ENCODE measurements at places on chromosomes 7 and 10.
A peak's percentile ranks its signal among the peaks of the same experiment; 100 is the strongest.

- peaks cover 3% of the 10 kb centered on the region for H3K4me1 ChIP-seq
- no peak overlapping the region for H3K27ac ChIP-seq
- no peaks in the 10 kb centered on the region for H3K27me3 ChIP-seq
These were observed 112.8 kb downstream of the PTEN start for GRCh38 chr10:87976101-87976743.

GRCh38 chr10:49605216-49605938, 4.7 kb upstream of the SLC18A3 start:
- no peak overlapping the region for H3K27ac ChIP-seq
- peaks cover 38% of the 10 kb centered on the region for H3K27me3 ChIP-seq
- no peak for DNase-seq
- H3K4me3 ChIP-seq = no peak overlapping the region

DNA sequence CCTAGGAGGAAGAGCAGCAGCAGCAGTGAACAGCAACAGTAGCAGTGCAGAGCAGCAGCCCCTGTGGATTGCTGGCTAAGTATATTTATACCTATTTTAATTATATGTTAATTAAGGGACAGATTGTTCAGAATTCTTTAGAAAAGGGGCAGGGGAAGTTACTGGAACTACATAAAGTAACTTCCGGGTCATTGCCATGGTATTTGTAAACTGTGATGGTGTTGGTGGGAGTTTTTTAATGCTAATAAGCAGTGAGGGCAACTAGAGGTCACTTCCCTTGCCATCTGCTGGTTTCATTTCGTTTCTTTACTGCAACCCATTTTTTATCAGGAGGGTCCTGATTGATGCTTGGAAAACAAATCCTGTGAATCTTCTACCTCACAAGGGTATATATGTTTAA, 229.8 kb upstream of the PODXL start:
- no peaks in the 10 kb centered on the region for H3K4me1 ChIP-seq
- H3K27me3 ChIP-seq = no peaks in the 10 kb centered on the region
- no peak overlapping the region for H3K27ac ChIP-seq
- DNase-seq = no peak

GRCh38 chr7:44973610-44974401, 5.0 kb downstream of the MYO1G start:
- H3K27me3 ChIP-seq = peaks cover 7% of the 10 kb centered on the region
- H3K4me3 ChIP-seq = no peak overlapping the region
- 0 out of 2 replicates have a peak, but pooled peaks cover 2% of the 10 kb centered on the region for H3K36me3 ChIP-seq
- H3K27ac ChIP-seq = no peak overlapping the region
- H3K4me1 ChIP-seq = no peaks in the 10 kb centered on the region

- no peak overlapping the region for H3K4me3 ChIP-seq
- DNase-seq = peak; percentile 1
- no peaks in the 10 kb centered on the region for H3K4me1 ChIP-seq
- no peaks in the 10 kb centered on the region for H3K27me3 ChIP-seq
- no peak overlapping the region for H3K27ac ChIP-seq
These were observed 1189.6 kb downstream of the SORCS1 start for GRCh38 chr10:105974803-105975456.

- no peaks in the 10 kb centered on the region for H3K27me3 ChIP-seq
- H3K4me1 ChIP-seq = no peaks in the 10 kb centered on the region
- no peak overlapping the region for H3K27ac ChIP-seq
- DNase-seq = no peak
These were observed 49.1 kb downstream of the STRA8 start for GRCh38 chr7:135282561-135283254.

- peaks cover 9% of the 10 kb centered on the region for H3K4me1 ChIP-seq
- no peak overlapping the region for H3K27ac ChIP-seq
- peak; percentile 16 for DNase-seq
- no peaks in the 10 kb centered on the region for H3K27me3 ChIP-seq
These were observed 173.5 kb downstream of the KMT2E start for GRCh38 chr7:105187302-105188169.

DNA sequence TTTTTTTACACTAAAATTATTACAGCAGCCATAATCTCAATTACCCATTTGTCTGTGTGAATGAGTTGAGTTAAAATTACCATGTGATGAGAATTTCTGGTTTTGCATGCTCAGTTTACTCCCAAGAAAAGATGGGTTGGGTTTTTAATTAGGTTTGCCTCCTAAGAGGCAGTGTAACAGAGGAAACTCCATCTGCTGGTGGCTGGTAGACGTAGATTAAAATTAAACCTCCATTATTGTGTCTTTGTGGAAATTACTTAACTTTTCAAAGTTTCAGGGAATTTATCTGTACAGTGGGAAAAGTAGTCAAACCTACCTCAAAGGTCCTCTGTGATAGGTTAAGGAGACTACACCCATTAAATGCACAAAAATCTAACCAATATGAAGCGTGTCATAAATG, 954.2 kb downstream of the PCDH15 start:
- no peak overlapping the region for H3K27ac ChIP-seq
- no peaks in the 10 kb centered on the region for H3K36me3 ChIP-seq
- no peak overlapping the region for H3K4me3 ChIP-seq
- no peaks in the 10 kb centered on the region for H3K27me3 ChIP-seq
- H3K4me1 ChIP-seq = no peaks in the 10 kb centered on the region

GRCh38 chr7:77791336-77791735, 6.9 kb downstream of the TMEM60 start:
- no peak overlapping the region for H3K4me3 ChIP-seq
- H3K36me3 ChIP-seq = no peaks in the 10 kb centered on the region
- peaks cover 3% of the 10 kb centered on the region for H3K4me1 ChIP-seq
- no peak overlapping the region for H3K27ac ChIP-seq
- DNase-seq = no peak

- no peaks in the 10 kb centered on the region for H3K36me3 ChIP-seq
- H3K4me3 ChIP-seq = no peak overlapping the region
- peak overlapping the region; percentile 27 for H3K27ac ChIP-seq
- DNase-seq = no peak
These were observed 5.1 kb upstream of the LIMK1 start for GRCh38 chr7:74078461-74078860.

- DNase-seq = no peak
- H3K4me3 ChIP-seq = no peak overlapping the region
- no peaks in the 10 kb centered on the region for H3K4me1 ChIP-seq
These were observed 25.7 kb upstream of the PDCD4 start for GRCh38 chr10:110845756-110846620.

GRCh38 chr7:121873289-121874194, 581 bp downstream of the PTPRZ1 start:
- H3K4me1 ChIP-seq = no peaks in the 10 kb centered on the region
- H3K36me3 ChIP-seq = no peaks in the 10 kb centered on the region
- H3K27me3 ChIP-seq = peaks cover 34% of the 10 kb centered on the region
- no peak overlapping the region for H3K27ac ChIP-seq
- peak; percentile 0 for DNase-seq

DNA sequence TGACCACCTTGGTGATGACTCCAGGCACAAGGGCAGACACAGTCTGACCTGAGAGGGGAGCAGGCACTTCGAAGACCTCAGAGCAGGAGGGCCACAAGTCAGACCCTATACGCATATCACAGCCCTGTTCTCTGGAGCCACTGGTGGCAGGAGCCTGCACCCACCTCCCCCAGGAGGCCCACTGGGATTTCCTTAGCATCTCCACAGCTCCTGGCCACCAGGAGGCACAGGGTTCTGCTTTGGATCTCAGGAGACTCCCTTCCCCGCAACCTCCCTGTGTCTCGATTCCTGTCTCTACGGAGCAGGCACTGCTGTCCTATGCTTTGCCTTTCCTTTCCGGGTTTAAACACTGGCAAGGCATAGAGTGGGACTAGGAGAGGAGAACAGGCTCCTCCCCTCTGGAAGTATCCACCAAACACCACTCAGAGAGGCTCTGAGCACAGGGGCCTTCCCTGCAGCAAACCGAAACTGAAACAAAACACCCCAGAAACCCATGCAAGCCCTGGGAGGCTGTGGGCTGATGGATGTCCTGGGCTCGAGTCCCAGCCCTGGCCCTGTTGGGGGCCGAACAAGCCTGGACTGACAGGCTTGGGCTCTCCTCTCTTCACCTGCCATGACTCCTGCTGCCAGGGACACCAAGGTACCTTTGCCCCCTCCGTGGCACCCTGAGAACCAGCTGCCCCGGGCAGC, 166.3 kb downstream of the NEURL1 start:
- H3K4me1 ChIP-seq = peaks cover 10% of the 10 kb centered on the region
- H3K27me3 ChIP-seq = no peaks in the 10 kb centered on the region
- H3K36me3 ChIP-seq = peaks cover 35% of the 10 kb centered on the region
- peak overlapping the region; percentile 95 for H3K27ac ChIP-seq

- H3K36me3 ChIP-seq = peaks cover 36% of the 10 kb centered on the region
- no peaks in the 10 kb centered on the region for H3K27me3 ChIP-seq
- H3K27ac ChIP-seq = no peak overlapping the region
- H3K4me1 ChIP-seq = peaks cover 14% of the 10 kb centered on the region
These were observed 264.4 kb downstream of the TNS3 start for GRCh38 chr7:47317487-47317886.

DNA sequence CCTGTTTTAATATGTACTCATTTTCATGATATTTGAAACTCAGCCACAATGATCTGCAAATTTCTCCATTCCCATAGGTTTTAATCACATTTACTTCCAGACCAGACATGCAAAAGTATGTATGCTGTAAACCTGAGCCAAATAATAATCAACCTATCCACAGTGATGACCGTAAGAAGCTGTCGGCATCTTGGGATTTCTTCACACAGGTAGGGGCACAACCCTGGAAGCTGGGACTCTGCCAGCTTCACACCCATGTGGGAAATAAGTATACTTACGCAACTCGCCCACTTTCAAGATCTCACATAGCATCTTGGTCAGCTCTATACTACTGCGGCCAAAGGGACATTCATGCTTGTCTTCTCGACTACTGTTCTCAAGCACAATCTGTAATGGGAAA, 352.3 kb downstream of the ELMO1 start:
- H3K4me3 ChIP-seq = no peak overlapping the region
- H3K27ac ChIP-seq = no peak overlapping the region
- H3K4me1 ChIP-seq = no peaks in the 10 kb centered on the region

GRCh38 chr10:115321360-115321759, 228.2 kb downstream of the ATRNL1 start:
- no peak overlapping the region for H3K4me3 ChIP-seq
- no peaks in the 10 kb centered on the region for H3K4me1 ChIP-seq
- H3K36me3 ChIP-seq = no peaks in the 10 kb centered on the region
- no peak overlapping the region for H3K27ac ChIP-seq
- H3K27me3 ChIP-seq = no peaks in the 10 kb centered on the region

All from IMR-90 (cell line).